ENCODE measurements at places on chromosomes 11 and 22.

- H3K27me3 ChIP-seq: no peaks in the 10 kb centered on the region
- no peaks in the 10 kb centered on the region for H3K36me3 ChIP-seq
- H3K4me3 ChIP-seq: no peak overlapping the region
- H3K4me1 ChIP-seq: peaks cover under 1% of the 10 kb centered on the region
- no peak overlapping the region for H3K27ac ChIP-seq
These were observed 8.4 kb upstream of the CTR9 start for GRCh38 chr11:10742460-10743208.

DNA sequence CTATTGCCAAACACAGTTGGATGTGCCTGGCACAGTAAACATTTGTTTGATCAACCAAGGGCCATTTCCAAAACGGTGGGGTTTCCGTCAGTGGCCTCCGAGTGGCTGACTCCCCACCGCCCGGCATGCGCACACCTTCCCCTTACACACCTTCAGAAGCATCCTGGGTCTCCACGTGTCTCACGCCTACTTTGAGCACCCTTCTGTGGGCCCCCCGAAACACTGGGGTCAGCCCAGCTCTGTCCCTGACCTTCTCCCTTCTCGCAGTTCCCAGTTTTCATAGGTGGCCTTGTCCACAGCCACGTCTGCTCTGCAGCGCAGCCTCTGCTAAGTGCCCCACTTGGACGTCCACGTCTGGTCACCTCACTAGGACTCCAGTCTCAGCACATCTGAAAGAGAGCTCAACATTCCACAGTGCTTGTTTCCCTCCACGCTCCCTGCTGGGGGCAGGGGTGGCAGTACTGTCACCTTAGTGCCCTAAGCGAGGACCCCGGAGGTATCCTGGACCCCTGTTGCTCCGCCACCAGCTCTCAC is 13.2 kb upstream of the SHANK2 start:
- no peak overlapping the region for H3K27ac ChIP-seq
- no peaks in the 10 kb centered on the region for H3K36me3 ChIP-seq
- no peak for DNase-seq
- no peaks in the 10 kb centered on the region for H3K27me3 ChIP-seq

GRCh38 chr11:26150031-26150430 is 181.9 kb upstream of the ANO3 start:
- no peaks in the 10 kb centered on the region for H3K27me3 ChIP-seq
- no peak overlapping the region for H3K27ac ChIP-seq

DNA sequence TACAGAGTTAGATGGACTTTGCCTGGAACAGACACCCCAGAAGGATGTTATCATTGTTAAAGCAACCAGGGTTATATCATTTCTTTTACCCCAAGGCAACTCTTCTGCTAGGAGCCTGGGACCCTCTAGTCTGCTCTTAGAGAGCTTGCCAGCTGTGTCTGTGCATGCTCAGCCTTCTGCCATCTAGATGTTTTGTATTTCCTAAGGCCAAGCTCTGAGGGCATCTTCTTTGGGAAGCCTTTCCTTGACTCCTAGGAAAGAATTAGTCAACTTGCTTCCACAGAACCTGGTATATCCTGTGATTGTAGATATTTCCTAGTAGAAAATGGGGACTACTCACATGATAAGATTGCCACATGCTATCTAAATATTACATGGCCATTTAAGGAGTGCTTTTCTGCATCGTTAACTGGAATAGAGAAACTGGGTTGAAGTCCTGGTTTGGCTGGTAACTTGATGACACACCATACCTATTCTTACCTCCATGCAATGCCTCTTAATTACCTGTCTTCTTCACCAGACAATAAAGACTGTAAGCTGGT is 87.6 kb downstream of the STIM1 start:
- H3K36me3 ChIP-seq: no peaks in the 10 kb centered on the region
- no peaks in the 10 kb centered on the region for H3K4me1 ChIP-seq
- no peak for DNase-seq
- no peaks in the 10 kb centered on the region for H3K27me3 ChIP-seq

- H3K4me3 ChIP-seq: no peak overlapping the region
- H3K27me3 ChIP-seq: no peaks in the 10 kb centered on the region
- peaks cover 6% of the 10 kb centered on the region for H3K4me1 ChIP-seq
- no peak overlapping the region for H3K27ac ChIP-seq
These were observed 23.8 kb upstream of the TOLLIP start for GRCh38 chr11:1333091-1333772.

- no peaks in the 10 kb centered on the region for H3K27me3 ChIP-seq
- DNase-seq: no peak
- H3K4me3 ChIP-seq: no peak overlapping the region
- no peaks in the 10 kb centered on the region for H3K36me3 ChIP-seq
- no peak overlapping the region for H3K27ac ChIP-seq
- H3K4me1 ChIP-seq: no peaks in the 10 kb centered on the region
These were observed 144.9 kb downstream of the HIPK3 start for GRCh38 chr11:33402066-33402465.

GRCh38 chr22:46958658-46959057 is 196.2 kb downstream of the TBC1D22A start:
- no peak overlapping the region for H3K27ac ChIP-seq
- no peak overlapping the region for H3K4me3 ChIP-seq
- no peaks in the 10 kb centered on the region for H3K4me1 ChIP-seq
- no peaks in the 10 kb centered on the region for H3K36me3 ChIP-seq
- no peaks in the 10 kb centered on the region for H3K27me3 ChIP-seq

DNA sequence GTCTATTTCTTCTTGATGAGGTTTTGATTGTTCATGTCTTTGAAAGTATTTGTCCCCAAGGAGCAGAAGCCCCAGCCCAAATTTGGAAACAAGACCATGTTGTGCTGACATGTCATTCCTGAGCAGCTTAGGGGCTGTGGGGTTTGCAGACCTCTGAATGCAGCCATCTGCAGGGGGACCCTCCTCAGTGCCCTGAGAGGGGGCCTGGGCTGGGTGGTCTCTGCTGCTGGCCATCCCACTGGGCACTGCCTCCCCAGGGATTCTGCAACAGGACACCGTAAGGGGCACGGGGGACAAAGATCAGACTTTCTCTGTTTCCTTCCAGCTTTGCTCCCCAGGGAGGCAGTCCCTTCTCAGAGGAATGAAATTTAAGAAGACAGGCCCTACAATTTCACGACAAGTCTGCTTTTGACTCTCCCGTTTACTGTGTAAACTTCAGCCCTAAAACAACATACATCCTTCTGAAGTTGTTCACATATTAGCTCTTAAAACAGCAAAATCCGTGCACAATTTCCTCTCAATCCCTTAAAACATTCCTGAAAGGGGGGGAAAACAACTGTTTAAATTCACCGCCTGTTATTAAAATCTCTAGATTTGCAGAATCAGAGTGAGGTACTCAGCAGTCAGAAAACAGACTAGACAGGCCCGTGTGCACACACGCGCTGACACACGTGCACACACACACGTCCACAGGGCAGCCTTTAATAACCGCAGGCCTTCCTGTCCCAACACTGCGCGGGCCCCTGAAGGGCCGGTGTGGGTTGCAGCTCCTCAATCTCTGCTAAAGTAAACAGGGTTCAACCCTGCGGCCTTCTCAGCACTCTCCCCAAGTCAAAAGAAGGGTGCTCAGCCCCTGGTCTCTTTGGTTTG is 109.8 kb downstream of the KCNQ1 start:
- no peak overlapping the region for H3K27ac ChIP-seq
- H3K36me3 ChIP-seq: no peaks in the 10 kb centered on the region
- no peaks in the 10 kb centered on the region for H3K27me3 ChIP-seq
- H3K4me3 ChIP-seq: no peak overlapping the region
- DNase-seq: peak; percentile 9

DNA sequence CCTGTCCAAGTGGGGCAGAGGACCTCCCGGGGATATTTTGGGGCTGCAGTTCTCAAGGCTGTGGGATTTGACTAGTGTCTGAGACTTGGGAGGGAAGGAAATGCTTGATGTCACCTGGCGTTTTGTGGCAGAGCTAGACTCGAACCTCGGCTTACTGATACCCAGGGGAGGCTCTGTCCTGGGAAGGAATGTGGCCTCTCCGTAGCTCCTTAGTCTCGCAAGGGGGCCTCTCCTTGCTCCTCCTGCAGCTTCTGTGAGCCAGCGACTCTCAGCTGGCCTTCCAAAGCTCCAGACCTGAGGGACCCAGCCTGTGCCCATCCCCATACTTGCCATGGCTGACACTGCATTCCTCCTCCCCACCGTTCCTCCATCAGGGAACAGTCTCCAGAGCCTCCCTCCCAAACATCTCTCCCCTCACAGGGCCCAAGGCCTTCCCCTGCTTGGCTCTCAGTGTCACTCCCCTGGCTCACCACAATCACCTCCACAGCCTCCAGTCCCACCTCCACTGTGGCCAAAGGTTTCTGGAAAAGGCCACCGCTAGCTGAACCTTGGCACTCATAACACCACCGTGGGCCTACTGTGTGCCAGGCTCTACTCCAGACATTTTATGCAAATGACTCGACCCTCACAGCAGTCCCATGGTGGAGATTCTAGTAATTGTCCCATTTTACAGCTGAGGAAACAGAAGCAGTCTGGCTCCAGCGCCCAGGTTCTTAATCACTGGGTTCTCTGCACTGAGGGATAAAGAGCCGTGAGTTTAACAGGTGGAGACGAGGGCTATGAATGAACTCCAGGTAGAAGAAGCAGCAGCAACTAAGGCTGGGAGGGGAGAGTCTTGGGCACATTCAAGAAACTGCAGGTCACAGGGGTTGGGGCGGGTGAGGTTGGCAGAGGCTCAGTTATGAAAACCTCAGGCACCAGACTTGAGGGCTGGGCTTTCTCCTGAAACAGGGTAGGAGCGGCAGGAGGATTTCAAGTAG is 12.1 kb downstream of the P2RY2 start:
- DNase-seq: peak; percentile 31
- H3K27me3 ChIP-seq: no peaks in the 10 kb centered on the region
- no peak overlapping the region for H3K4me3 ChIP-seq
- H3K27ac ChIP-seq: no peak overlapping the region

DNA sequence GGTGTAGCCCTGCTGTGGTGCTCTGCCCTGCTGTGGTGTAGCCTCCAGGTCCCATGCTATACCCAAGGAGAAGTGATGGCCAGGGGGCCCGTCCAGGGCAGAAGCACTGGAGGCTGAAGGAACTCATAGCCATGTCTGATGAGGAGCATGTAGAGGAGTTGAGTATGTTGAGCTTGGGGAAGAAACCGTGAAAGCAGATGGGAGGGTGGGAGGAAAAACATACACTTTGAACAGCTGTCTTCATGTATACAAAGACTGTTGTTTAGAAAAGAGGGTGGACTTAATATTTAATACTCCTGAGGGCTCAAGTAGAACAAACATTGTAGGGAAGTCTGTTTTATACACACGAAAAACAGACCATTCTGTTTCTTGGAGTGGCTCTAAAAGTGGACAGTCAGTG is 26.6 kb upstream of the TTC12 start:
- no peaks in the 10 kb centered on the region for H3K4me1 ChIP-seq
- no peaks in the 10 kb centered on the region for H3K36me3 ChIP-seq
- no peaks in the 10 kb centered on the region for H3K27me3 ChIP-seq
- DNase-seq: no peak
- H3K27ac ChIP-seq: no peak overlapping the region
- no peak overlapping the region for H3K4me3 ChIP-seq

DNA sequence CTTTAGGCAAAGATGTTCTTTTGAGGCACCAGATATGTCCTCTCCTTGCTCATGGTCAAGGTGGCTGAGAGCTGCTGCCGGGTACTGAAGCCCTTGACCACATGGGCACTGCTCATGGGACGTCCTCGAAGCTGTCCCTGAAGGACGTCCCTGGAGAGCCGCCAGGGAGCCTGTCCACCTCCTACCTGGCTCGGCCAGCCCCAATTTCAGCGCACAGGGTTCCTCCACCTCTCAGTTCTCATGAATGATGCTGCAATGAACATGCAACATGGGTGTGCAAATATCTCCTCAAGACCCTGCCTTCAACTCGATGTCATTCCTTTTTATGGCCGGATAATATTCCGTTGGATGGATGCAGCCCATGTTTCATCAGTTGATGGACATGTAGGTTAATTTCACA is 24.4 kb upstream of the TOLLIP start:
- no peaks in the 10 kb centered on the region for H3K27me3 ChIP-seq
- H3K4me1 ChIP-seq: peaks cover 6% of the 10 kb centered on the region
- no peaks in the 10 kb centered on the region for H3K36me3 ChIP-seq
- DNase-seq: no peak
- H3K27ac ChIP-seq: no peak overlapping the region

DNA sequence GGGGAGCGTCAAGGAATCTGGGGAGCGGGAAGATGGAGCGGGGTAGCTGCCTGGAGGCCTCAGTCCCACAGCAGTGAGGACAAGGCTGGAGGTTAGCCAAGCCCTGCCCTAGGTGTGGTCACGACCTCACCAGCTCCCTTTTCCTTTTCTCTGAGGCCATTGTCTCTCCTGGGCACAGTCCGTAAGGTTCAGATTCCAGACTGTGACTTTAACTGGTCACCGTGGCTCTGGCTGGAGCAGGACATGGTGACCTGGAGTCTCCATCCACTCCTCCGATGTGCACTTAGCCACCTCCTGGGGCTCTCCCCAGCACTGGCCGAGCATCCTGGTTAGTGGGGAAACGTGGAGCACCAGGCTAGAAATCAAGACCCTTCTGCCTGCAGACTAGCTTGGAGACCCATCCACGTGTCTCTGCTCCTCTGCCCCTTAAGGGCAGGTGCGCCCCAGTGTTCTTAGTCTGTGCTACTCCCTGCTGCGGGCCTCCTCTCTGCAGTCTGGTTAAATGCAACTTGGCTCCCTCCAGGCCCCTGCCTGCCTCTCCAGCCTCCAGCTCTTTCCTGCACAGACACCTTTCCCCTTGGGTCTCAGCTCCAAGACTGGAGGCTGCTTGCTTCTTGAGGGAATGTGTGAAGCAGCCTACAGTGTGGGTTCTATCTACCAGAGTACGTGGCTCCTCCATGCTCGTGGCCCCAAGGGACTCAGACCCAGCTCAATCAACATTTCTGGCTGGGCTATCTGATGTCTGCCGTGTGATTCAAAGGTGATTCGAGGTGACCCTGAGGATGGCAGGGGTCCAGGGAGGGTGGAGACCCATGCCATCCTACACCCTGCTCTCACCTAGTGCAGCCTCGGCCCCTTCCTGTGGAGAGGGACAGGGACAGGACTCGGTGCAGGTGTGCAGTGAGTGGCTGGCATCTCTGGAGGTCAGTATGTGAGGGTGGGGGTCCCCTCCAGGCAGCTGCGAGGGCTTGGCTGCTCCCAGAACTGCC is 5.2 kb downstream of the SLC25A1 start:
- peaks cover 21% of the 10 kb centered on the region for H3K36me3 ChIP-seq
- peaks cover 18% of the 10 kb centered on the region for H3K27me3 ChIP-seq
- H3K4me3 ChIP-seq: peak overlapping the region; percentile 87

- H3K4me1 ChIP-seq: peaks cover 5% of the 10 kb centered on the region
- no peaks in the 10 kb centered on the region for H3K36me3 ChIP-seq
- no peak overlapping the region for H3K4me3 ChIP-seq
- H3K27me3 ChIP-seq: no peaks in the 10 kb centered on the region
- H3K27ac ChIP-seq: no peak overlapping the region
These were observed 44.4 kb upstream of the KCNQ1OT1 start for GRCh38 chr11:2744166-2744565.

GRCh38 chr11:8870411-8871170 is 40.4 kb upstream of the AKIP1 start:
- H3K27me3 ChIP-seq: no peaks in the 10 kb centered on the region
- H3K27ac ChIP-seq: peak overlapping the region; percentile 67
- H3K4me1 ChIP-seq: peaks cover 28% of the 10 kb centered on the region
- DNase-seq: peak; percentile 68
- peak overlapping the region; percentile 74 for H3K4me3 ChIP-seq
- no peaks in the 10 kb centered on the region for H3K36me3 ChIP-seq

All from RWPE2 (cell line).